ENCODE measurements at places on chromosomes 2 and 18.

- no peak for DNase-seq
Observed at GRCh38 chr18:56884511-56884910, 233.4 kb downstream of the WDR7 start.

GRCh38 chr2:54897420-54898310 lies 152.6 kb downstream of the RTN4 start:
- DNase-seq, result peak; percentile 8

- DNase-seq, result no peak
Observed at GRCh38 chr18:50170004-50170403, 24.9 kb downstream of the MYO5B start.

DNA sequence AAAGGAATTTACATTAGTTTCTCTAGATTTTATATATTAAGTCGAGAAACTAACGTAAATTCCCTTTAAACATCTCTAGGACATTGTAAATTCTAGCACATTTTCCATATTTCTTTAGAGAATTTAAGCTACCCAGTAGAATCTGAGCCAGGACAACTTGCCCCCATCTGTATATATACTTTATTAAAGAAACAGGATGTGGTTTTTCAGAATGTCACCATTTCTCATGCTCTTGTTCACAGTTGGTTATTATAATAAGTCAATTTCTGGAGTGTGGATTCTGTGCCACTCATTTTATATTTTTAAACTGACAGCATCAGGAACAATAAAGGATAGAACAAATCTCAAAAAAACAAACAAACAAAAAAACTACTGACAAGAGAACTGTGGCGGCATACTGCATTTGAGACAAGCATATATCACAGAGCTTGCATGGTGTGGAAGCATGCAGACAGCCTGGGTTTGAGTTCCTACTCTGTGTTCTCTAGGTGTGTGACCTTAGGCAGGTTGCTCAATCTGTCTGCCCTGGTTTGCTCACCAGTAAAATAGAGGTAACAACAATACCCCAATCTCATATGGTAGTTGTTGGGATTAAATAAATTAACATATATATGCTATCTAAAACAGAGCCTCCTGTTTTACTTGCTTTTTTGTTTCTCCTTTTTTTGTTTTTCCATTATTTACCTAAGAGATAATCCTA lies 61.4 kb upstream of the DNER start:
- DNase-seq, result peak; percentile 16

DNA sequence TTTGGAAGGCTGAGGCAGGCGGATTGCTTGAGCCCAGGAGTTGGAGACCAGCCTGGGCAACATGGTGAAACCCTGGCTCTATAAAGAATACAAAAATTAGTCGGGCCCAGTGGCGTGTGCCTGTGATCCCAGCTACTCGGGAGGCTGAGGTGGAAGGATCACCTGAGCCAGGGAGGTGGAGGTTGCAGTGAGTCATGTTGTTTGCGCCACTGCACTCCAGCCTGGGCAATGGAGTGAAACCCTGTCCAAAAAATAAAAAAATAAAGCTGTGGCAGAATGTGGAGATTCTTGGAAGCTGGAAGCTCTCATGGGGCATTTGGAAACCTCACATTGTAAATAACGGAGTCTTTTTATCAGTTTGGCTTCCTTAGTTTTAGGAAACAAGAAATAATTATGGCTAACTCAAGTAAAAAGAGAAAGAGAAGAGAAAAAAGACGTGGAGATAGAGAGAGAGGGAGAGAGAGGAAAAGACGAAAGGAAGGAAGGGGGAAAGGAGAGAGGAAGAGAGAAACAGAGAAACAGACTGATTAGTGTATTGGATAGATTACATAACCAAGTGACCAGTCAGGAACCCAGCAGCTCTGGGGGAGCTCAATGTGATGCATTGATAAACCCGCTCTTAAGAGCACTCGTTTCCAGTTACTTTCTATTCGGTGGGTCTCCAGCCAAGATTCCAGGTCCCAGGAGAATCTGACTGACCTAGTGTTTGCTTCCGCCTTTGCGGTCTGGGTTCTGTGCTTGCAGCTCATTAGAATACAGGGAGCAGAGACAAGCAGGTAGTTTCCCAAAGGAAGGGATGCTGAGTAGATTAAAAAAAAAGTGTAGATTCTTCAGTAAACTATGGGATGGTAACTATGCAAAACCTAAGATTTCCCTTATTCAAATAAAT lies 1.1 kb upstream of the SPAST start:
- DNase-seq, result no peak

GRCh38 chr2:237980751-237981150 lies 13.9 kb downstream of the UBE2F start:
- DNase-seq, result no peak

- peak; percentile 79 for DNase-seq
Observed at GRCh38 chr2:226802573-226802972, 3.0 kb upstream of the IRS1 start.

DNA sequence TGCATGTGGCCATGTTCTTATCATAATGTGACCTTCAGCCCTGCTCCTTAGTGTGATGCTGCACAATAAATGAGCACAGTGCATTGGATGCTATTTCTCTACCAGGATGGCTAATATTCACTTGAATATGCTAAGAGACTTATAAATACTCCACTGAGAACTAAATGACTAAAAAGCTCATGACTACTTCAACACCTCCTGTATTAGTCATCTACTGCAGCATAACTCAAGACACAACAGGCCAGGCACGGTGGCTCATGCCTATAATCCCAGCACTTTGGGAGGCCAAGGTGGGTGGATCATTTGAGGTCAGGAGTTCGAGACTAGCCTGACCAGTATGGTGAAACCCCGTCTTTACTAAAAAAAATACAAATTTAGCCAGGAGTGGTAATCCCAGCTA lies 213.4 kb downstream of the RND3 start:
- no peak for DNase-seq

- DNase-seq, result no peak
Observed at GRCh38 chr2:138207074-138207930, 243.0 kb downstream of the HNMT start.

DNA sequence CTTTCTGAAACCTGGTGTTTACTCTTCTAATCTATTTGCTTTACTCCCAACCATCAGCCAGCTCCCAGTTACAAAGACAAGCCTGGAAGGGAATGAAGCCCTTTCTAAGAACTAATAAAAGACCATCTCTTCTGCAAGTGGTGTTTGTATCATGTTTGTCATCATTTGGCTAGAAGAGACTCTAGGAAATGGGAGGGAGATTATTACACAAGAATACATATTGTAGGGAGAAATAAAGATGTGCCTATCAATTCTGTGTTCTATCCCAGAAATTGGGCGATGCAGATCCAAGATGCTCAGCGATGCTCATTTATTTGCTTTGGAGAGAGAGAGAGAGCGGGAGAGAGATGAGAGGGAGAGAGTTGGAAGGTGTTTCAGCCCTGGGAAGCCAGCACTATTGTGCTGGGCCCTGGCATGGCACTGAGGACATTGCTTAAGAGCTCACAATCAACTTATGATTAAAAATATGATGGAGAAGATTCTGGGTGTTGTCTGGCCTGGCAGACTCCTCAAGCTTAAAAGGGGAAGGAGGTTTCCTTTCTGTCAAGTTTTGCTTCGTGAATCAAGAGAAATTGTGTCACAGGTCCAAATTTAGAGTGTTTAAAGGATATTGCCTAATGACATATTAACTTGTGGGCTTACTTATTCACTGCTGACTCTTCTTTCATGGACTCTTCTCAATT lies 41.8 kb upstream of the AFF3 start:
- DNase-seq, result no peak

- no peak for DNase-seq
Observed at GRCh38 chr2:155546721-155547555, 785.6 kb downstream of the NR4A2 start.
